CD4-positive, alpha-beta T cell treated with Interleukin-17A for 4 hours (primary cell): ENCODE measurements at places on chromosomes 7 and 10.

- no peak for DNase-seq
Measured at GRCh38 chr10:17835688-17836087, 26.5 kb downstream of the MRC1 start.

DNA sequence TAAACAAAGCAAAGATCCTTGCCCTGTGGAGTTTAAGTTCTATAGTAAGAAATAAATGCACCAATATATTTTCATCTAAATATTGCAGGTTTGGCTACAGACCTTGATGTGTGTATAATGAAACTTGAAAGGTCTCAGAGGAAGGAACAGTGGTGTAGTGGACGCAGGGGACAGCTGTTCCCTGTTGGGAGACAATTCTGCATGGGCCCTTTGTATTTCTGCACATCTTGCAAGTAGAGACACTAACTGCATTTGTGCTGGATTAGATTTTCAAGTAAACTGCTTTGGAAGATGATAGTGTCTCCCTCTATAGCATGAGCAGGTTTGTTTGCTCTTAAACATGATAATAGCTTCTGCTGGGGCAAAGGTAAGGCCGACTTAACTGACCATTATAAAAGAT is 57.5 kb upstream of the FAM133B start:
- DNase-seq = no peak

- DNase-seq = no peak
Measured at GRCh38 chr7:81707196-81707595, 62.7 kb downstream of the HGF start.

DNA sequence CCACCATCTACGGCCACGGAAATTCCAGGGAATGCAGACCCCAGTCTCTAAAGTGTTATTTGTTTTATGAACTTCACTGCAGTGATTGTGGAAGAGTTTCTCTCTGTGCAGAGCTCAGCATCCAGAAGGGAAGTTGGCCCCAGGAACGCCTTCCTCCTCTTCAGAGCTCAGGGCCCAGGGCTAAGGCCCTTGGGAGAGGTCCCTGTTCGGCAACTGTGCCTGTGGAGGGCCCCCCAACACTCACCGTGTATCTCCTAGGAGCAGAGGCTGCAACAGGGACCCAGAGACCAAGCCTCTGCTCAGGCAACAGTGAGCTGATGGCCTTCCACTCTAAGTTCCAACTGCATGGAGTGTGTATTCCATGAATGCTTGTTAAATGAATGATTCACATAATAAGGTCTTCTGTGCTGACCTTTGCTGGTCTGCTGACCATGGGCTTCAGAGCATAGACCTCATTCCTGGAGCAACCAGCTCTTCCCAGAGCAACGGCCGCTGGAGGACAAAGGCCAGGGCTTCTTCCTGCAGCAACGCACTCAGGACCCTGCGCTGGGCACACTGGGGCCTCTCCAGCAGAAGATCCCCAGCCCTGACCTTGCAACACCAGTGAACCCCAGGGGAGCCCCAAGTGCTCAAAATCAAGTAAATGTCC is 7.7 kb downstream of the DIP2C start:
- DNase-seq = no peak

DNA sequence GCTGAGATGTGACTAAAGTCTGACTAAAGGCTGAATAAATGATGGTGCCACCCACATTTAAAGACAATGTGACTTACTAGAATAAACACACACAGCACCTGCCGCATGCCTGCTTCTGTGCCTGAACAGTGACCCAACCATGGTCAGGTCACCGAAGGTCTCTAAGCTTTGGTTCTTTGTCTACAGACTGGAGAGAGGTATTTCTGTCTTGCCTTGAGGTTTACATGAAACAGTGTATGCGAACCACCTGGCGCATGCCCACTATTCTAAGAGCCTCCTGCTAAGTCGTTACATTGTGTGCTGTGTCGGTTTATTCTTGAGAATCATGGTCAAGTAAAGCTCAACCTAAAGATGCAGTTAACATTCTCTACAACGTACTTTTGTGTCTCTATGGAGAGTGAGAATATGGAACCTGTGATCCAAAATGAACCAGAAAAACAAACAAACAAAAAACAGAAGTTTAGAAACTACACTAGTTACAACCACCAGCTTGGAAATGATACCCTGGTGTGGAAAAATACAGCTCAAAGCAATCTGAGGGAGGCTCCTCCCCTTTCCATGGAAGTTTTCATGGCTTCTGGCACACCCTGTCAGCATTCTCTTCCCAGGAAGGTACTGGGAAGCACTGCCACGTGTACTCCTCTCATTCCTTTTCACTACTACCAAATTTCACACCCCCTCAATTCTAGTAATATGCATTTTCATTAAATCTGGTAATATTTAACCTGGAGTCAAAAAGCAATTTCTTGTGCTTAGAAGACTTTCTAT is 40.0 kb downstream of the VOPP1 start:
- no peak for DNase-seq

DNA sequence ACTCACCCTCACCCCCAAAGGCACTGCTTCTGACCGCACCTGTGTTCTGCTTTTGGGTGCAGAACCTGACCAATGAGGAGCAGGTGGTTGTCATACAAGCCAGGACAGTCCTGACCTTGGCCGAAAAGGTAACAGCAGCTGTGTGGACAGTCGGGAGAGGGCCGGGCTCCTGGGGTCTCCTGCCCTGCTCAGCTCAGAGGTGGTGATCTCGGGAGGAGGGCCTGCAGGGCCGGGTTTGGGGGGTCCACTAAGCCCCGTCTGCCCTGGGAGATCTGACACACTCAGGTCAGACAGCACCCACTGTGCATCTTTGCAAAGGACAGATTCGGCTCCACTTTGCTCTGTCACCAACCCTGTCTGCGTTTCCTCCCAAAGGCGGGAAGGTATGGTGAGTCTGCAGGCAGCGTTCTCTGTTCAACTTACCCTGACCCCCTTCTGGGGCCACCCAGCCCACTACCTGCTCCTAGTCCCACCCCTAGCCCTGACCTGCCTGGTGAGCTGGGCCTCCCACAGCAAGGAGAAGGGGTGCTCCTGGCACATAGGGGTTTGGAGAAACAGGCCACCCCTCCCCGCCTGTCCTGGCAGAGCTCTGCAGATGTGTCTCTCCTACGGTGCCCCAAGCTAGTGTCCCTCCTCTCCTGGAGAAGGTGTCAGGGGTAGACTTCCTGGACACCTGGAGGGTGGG is 33.7 kb upstream of the DPYSL4 start:
- no peak for DNase-seq

- DNase-seq = no peak
Measured at GRCh38 chr7:15485431-15485830, 76.4 kb downstream of the AGMO start.

GRCh38 chr10:49713266-49713665 is 33.8 kb downstream of the C10orf53 start:
- no peak for DNase-seq

DNA sequence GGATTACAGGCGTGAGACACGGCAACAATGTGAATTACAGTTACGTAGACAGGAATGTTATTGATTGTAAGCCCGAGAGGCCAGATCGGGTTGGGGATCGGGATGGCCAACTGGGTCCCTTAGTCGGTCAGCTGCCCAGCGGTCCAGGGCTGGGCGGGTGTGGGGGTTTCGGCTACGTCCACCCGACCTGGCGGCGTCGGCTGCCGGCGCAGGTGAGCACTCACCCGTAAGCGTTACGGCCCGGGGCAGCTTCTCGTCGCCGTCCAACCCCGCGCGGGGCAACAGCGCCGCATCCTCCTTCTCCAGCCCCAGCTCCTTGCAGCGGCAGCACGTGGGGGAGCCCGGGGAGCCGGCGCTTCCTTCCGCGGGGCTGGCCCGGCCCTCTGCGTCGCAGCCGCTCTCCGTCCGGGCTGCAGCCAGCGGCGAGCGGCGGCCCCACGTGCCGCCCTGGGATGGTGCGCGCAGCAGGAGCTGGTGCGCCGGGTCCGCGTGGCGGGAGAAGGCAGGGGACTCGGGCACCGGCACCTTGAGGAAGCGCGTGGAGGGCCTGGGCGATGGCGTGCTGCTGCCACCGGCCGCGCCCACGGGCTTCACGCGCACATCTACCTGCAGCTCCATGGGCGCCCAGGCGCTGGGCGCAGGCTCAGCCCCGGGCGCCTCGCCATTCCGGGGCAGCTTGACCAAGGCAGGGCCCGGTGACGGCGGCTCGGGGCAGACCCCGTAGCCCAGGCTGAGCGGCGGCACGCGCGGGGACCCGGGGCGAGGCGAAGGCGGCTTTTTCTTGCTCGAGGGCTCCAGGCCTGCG is 609 bp downstream of the KLRG2 start:
- DNase-seq = no peak

- no peak for DNase-seq
Measured at GRCh38 chr10:34581801-34582532, 233.1 kb downstream of the PARD3 start.

- no peak for DNase-seq
Measured at GRCh38 chr7:79590391-79590790, 136.9 kb upstream of the MAGI2 start.

DNA sequence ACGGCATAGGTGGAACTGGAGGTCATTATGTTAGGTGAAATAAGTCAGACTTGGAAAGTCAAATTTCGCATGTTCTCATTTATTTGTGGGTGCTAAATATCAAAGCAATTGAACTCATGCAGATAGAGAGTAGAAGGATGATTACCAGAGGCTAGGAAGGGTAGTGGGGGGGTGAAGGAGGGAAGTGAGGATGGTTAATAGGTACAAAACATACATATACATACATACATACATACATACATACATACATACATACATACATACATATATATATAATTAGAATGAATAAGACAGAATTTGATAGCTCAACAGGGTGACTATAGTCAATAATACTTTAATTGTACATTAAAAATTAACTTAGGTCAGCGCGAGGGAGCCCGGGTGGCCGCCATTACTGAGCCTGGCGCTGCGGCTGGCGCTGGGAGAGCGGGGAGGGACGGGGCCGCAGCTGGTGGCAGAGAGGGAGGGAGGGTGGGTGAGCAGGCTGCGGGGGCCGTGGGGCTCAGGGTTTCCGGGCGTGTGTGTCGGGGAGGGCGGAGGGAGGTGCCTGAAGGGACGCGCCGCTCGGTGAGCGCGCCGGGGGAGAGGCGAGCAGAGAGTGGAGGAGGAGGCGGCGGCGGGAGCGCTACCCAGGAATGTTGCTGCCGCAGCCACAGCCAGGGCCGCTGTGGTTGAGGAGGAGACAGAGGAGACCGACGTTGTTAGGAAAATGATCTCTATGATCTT is 85.8 kb upstream of the EGFR start:
- peak; percentile 4 for DNase-seq

DNA sequence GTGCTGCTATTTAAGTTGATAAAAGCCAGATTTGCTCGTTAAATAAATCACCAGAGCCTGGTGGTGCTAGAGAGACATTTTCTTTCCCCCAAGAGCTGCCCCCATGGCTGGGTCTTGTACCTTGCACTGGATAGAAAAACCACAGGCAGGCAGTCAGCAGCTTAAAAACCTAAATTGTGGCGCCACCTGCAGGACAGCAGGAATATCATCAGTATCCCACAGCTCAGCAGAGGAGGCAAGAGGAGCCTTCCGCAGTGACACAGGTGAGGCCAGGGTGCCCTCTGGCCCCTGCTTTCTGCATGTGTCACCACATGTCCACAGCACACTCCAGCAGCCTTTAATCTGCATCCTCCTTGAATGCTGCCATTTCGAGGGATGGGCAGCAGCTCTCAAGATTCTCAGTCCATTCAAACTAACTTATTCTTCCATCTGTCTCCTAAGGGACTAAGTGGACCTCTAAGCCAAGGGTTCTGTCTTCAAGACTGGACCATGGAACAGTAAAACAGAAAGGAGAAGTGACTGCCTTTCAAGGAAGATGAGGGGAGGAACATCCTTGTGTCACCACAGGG is 4.5 kb upstream of the PLXNA4 start:
- DNase-seq = peak; percentile 82

DNA sequence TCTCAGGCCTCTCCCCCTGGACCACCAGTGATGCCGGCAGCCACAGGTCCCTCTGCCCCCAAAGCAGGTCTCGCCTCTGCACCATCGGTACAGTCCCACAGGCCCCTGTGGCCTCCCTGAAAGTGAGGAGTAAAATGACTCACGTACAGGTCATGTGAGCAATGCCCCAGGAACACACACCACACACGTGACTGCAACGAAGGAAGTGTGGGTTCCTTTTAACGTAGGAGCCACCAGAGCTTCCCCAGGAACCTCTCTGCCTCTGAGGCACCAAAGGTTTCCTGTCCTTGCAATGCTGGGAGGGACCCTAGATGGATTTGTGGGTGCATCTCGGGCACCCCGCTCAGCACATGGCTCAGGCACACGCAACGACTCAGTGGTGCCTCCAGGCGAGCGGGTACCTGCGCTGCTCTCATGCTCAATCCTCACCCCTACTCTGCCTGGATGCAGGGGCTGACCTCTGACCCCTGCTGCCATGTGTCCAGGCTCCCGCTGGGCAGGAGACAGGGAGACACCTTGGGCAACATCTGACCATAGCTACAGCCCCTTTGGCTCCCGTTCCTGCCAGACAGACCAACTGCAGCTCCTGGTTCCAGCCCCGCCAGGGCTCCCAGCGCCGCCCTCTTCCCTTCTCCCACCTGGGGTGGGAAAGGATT is 120.7 kb downstream of the PRKAG2 start:
- DNase-seq = peak; percentile 69

- DNase-seq = no peak
Measured at GRCh38 chr7:132656846-132657776, 80.8 kb upstream of the PLXNA4 start.

GRCh38 chr7:143337216-143337615 is 21.3 kb downstream of the CLCN1 start:
- no peak for DNase-seq

DNA sequence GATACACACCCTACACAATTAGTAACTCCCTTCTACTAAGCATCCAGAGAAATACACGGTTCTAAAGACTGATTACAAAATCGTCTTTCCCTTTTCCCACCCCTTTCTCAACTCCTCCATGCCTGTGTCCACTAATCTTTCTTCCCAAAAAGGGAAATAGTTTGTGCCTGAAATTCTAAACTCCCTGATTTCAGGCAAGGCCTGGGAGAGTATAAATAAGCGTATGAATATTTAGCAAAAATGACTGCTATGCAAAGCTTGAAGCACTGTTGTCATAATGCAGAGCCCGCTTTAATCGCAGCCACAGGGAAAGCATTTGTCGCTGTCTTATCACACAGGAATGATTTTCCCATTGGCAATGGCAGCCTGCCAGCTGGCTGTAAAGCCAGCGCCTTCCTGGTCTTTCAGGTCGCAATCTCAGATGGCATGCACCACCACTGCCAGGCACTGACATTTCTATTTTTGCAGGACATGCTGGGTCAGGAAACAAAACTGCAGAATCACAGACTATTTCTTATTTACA is 142.9 kb upstream of the PCGF5 start:
- no peak for DNase-seq

GRCh38 chr10:5648494-5649457 is 17.6 kb downstream of the ASB13 start:
- DNase-seq = no peak

DNA sequence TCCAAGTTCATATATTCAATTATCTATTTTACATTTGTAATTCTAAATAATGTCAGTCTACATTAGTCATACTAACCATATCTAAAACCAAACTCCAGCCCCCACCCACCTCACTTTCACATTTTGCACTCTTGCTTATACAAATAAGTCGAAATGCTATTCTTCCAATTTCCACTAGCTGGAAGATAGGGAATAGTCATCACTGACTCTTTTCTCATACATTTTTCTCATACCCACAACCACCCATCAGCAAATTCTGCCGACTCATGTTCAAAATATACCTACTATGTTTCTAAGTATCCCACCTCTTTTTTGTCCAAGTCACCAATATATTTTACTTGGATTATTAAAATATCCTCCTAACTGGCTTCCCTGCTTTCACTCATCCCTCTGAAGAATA is 93.2 kb upstream of the DGKB start:
- DNase-seq = no peak

- no peak for DNase-seq
Measured at GRCh38 chr7:135938086-135938485, 39.1 kb downstream of the MTPN start.
